Activated T-cell treated with anti-CD3 and anti-CD28 coated beads, Interleukin-2, amount 50 U/mL, for 4 hours (primary cell): ENCODE measurements at places on chromosomes 11 and 22.

- DNase-seq = no peak
Observed at GRCh38 chr11:64762277-64762673, 2.5 kb upstream of the PYGM start.

GRCh38 chr11:14872032-14872431 is 20.0 kb downstream of the CYP2R1 start:
- DNase-seq = no peak

GRCh38 chr11:93737904-93738612 is 3.2 kb downstream of the TAF1D start:
- no peak for DNase-seq

DNA sequence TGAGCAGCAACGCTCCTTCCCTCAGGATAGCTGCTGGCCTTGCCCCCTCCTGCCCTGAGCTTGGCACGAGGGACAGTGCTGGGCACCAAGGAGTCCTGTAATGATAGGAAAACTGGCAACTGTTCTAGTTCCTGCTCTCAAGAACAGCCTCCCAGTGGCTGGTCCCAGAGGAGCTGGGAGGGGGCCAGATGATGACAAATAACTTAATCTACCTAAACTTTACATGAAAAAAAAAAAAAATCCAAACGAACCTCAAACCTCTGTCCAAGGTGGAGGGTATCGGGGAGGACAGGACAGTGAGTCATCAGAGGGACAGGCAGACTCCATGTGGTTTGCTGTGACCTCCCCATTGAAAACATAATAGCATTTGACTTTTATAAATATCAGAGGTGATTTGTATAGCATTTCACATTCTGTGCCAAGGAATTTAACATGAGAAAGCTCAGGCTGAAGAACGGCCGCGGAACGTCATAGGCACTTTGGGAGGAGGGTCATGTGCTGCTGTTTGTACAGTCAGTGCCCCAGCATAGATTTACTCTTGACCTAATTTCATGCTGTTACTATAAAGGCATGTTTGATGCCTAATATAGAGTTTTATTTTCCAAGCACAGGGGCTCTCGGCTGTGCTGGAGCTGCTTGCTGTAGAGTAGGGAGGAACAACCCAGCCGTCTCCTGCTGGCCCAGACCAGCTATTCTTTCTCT is 98.2 kb upstream of the NNMT start:
- DNase-seq = no peak

DNA sequence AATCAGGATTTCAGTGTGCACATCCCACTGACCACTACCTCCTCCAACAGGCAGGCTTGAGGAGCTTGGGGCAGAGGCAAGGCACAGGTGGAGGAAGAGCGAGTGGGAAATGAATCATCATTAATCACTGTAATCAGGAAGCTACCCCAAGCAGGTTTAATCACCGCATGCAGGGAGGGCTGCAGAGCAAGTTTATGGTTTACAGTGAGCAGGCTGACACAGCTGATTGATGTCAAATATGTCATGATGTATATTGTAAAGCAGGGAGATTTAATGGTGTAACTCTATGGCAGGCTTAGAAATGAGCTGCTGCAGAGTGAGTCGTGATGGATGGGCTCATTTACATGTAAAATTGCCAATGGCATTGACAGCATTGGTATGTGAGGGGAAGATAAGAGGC is 441.0 kb downstream of the NTM start:
- no peak for DNase-seq

- no peak for DNase-seq
Observed at GRCh38 chr22:39746600-39747262, 146.8 kb downstream of the ENTHD1 start.

DNA sequence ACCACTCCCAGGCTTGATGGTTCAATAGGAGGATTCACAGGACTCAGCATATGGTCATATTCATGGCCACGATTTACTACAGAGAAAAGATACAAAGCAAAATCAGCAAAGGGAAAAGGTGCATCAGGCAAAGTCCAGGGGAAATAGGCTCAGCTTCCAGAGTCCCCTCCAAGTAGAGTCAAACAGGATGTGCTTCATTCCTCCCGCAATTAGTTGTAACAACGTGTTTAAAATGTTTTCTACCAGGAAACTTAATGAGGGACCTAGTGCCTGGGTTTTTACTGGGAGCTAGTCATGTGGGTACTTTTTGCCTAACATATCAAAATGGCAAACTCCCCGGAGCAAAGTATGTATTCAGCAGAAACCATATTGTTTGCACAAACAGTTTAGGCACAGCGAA is 14.9 kb upstream of the SREBF2 start:
- no peak for DNase-seq

GRCh38 chr11:118198370-118198769 is 21.9 kb upstream of the SCN2B start:
- peak; percentile 82 for DNase-seq

DNA sequence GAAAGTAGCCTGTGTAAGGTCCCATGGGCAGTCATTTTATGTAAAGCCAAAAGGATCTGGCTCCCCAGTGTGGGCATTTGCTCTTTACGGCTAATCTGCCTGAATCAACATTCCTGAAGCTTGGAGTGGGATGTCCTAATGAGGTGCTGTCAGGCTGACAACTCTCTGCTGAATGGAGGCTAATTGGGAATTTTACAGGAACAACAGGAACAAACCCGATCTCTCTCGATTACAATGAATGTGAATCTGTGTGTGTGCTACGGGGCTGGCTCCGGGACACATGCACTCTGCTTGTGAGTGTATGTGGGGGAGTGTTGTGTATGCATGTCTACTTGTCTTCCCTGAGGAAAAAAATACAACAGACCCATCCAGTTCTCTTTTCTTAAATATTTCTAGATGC is 415.2 kb downstream of the TENM4 start:
- DNase-seq = no peak

GRCh38 chr22:19873960-19874306 is 19.3 kb upstream of the GNB1L start:
- peak; percentile 4 for DNase-seq

DNA sequence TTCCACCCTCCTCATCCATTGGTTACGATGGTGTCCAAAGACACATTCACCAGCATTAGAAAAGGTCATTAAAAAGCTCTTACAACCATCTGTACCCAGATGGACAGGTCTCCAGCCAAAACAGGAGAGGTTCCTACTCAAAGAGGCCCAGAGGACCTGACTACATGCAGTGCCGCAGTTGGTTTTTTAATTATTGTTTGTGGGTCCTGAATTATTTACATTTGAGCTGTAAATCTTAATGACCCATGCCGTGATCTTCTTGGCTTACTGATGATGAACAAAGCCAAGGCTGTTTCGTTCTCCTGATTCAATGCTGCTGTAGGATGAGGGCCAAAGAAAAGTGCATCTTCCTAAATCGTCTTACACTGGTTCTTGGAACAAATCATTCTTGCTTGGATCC is 83.7 kb downstream of the CADM1 start:
- DNase-seq = no peak

GRCh38 chr11:6096417-6096816 is 11.1 kb upstream of the OR56B4 start:
- no peak for DNase-seq

- no peak for DNase-seq
Observed at GRCh38 chr11:2844116-2844842, 41.3 kb downstream of the CDKN1C start.

DNA sequence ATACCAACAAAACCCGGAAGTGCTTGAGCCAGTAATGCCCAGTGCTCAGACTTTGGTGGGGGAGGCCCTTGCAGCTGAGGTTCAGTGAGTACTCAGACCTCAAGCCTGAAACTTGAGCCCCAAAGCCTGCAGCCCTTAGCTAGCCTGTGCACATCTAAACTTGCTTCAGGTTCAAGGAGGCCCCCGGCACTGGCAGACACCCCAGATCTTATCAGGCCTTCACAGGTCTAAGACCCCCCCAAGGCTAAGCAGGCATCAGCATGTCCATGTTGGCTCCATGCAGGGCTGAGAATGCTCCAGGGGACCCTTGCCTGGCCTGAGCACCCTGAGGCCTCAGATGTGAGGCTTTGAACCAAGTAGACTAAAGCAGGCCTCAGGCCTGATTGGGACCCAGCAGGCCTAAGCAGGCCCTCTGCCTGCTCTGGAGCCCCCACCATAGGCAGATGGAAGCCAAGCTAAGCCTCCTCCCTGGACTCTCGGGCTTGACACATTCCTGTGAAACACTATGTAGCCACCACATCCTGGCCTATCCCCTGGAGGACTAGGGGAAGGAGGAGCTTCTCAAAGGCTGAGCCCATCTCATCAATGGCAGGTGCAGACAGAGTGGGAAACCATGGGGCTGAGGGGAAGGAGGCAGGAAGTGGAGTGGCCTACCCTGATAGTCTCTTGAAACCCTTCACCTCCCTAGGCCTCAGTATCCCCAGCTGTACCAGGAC is 1.2 kb upstream of the CASTOR1 start:
- DNase-seq = no peak

- DNase-seq = no peak
Observed at GRCh38 chr11:62449451-62449851, 30.6 kb downstream of the SCGB1A1 start.

GRCh38 chr11:413120-414081 is 1.4 kb downstream of the SIGIRR start:
- no peak for DNase-seq

GRCh38 chr11:47259232-47259977 is 1.6 kb downstream of the NR1H3 start:
- peak; percentile 36 for DNase-seq

DNA sequence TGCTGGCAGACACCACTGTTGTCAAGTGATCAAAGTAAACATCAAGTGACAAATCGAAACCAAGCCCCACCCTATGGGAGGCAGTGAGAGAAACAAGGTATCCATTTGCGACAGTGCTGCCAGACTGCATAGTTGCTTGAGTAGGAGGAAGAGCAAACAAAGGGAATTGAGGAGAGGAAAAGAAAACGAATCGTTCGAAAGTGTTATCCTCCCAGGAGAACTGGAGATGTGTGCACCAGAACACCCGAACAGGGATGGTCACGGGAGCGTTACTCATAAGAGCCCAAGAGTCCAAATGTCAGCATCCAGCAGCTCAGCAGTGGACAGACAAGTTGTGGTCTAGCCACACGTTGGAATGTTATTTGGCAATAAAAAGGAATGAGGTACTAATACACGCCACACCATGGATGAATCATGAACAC is 58.4 kb upstream of the NUP50 start:
- DNase-seq = no peak

- DNase-seq = no peak
Observed at GRCh38 chr11:33667819-33668467, 32.7 kb downstream of the C11orf91 start.

GRCh38 chr11:13480198-13480597 is 15.6 kb downstream of the PTH start:
- DNase-seq = no peak

DNA sequence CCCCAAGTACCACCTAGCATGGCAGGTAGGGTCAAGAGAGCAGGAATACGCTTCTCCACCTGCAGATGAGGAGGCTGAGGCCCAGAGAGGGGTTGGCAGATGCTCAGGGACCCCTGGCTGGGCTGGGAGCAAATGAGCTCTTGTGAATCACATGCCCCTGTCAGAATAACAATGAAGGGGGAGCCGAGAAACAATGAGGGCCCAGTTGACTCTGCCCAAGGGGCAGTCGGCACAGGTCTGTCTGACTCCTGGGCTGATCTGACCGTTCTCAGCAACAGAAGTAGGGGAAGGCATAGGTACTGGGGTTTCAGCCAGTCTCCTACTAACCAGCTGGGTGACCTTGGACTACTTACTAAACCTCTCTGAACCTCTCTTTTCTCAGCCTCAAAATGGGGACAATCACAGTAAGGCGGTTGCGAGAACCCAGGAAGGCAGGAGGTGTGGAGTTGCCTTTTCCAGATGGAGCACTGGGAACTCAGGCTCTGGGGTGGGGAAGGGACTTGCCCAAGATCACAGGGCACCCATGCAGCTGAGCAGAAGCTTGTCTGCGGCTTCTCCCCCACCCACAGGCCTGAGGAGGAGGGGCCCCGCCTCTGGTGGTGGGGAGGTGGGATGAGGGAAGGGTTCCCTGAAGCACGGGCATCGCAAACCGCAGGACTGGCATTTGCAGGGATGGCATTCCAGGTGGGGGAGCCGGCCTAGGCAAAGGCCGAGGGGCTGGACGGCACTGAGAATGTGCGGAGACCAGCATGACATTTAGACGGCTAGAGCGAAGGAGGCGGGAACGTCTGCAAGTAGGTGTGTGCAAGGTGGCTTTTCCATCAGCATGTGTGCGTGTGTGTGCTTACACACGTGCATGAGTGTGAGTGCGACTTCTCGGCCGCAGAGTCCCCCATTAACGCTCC is 163.0 kb downstream of the MN1 start:
- DNase-seq = no peak

- DNase-seq = no peak
Observed at GRCh38 chr11:87035976-87036583, 1.7 kb upstream of the TMEM135 start.

- no peak for DNase-seq
Observed at GRCh38 chr22:44814266-44815098, 62.1 kb downstream of the ARHGAP8 start.

- no peak for DNase-seq
Observed at GRCh38 chr22:48422900-48423480, 1404.7 kb downstream of the BRD1 start.

- DNase-seq = peak; percentile 89
Observed at GRCh38 chr22:41699264-41700107, at the start of gene MEI1. Gene MEI1, plus strand, starts transcription at chr22:41699503. Its CDS starts 36 bp downstream, at chr22:41699539.

GRCh38 chr11:126337126-126337473 is 18.4 kb upstream of the ST3GAL4 start:
- DNase-seq = no peak

GRCh38 chr22:49791682-49792081 is 36.0 kb downstream of the BRD1 start:
- DNase-seq = no peak

- no peak for DNase-seq
Observed at GRCh38 chr22:29375398-29376076, 12.8 kb downstream of the AP1B1 start.

DNA sequence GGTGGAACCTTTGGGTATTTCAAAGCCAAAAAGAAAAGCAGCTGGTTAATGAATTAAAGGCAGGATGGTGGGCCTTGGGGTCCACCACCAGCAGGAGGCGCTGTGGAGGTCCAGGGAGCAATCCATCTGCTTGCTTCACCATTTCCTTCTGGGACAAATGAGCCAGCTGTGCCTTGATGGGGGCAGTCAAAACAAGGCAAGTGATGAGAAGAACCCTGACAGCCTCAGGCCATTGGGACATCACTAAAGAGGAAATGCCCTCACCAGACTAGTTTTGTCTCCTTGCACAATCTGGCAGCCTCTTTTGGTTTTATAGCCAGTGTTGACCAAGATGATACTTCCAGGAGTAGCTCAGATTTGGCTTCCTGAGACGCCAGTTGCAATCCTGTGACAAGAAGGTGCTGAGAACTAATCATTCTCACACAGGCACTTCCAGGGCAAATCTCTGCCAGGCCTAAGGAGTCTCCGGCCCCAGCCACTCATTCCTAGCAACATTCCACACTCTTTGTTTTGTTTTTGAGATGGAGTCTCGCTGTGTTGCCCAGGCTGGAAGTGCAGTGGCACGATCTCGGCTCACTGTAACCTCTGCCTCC is 38.2 kb upstream of the WEE1 start:
- DNase-seq = peak; percentile 83

DNA sequence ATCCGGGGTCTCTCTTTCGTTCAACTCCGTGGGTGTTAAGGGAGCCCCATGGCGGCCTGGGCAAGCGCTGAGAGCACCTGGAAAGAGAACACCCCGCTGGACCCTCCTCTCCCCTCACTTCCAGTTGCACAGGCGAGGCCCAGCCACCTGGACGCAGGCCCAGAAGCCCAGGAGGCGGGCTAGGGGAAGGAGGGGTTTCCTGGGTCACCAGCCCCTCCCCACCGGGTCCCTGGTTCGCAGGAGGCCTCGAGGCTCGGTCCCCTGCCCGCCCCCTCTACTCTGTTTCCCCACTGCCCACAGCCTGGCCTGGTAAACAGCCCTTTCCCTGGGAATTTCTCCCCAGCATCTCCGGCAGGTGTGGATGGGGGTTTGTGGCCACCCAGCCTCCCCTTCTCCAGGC is 8.5 kb upstream of the NFAM1 start:
- no peak for DNase-seq
